ENCODE measurements at places on chromosomes 3 and 15.

DNA sequence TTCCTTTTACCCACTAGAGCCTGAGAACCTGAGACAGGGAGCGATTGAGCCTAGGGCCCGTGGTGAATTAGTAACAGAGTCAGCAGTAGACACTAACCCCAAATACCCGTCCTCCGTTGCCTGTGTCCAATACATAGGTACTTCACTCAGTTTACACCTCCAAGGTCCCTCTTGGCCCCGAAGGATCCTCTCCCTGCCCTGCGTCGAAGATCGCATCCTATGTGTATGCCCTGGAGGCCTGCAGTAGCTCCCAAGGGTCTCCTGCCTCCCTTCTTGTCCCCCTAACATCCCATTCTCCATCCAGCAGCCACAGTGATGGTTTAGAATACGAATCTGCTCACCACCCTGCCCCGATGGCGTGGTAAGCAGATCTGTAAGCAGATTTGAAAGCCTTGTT is 67.0 kb downstream of the ISG20 start:
- no peak for DNase-seq

- DNase-seq: no peak
Measured at GRCh38 chr15:98668566-98669308, 20.4 kb downstream of the IGF1R start.

- no peak for DNase-seq
Measured at GRCh38 chr3:89586256-89586655, 478.8 kb downstream of the EPHA3 start.

DNA sequence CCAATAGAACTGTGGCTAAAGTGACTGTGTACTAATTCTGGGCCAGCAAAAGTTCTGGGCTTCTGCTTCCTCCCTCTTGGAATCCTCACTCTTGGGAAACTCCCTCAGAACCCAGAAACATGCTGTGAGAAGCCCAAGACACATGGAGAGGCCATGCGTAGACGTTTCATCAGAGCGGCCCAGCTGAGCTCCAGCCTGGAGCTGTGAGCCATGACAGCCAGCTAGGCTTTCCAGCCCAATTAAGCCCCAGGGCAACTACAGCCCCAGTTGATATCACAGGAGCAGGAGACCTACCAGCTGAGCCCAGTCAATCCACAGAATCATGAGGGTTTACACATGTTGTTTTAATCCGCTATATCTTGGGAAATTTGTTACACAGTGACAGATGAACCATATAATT is 43.6 kb upstream of the CNOT10 start:
- DNase-seq: no peak

GRCh38 chr3:61667383-61667782 is 106.0 kb downstream of the PTPRG start:
- DNase-seq: no peak

DNA sequence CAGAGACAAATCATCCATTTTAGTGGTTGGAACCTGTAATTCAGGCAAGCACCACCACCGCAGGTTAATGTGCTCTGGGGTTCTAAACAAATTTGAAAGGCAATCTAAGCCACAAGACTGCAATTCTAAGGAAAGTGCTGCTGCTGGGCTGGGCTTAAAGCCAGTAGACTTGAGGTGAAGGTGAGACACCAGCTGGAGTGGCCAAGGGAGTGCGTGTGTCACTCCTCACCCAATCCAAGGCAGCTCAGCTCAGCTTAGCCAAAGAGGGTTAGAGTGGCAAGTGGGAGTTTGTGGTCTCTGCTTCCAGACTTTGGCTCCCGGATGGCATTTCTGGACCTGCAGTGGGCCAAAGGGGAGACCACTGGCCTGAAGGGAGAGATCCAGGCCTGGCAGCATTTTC is 1655.6 kb downstream of the SI start:
- DNase-seq: peak; percentile 75

DNA sequence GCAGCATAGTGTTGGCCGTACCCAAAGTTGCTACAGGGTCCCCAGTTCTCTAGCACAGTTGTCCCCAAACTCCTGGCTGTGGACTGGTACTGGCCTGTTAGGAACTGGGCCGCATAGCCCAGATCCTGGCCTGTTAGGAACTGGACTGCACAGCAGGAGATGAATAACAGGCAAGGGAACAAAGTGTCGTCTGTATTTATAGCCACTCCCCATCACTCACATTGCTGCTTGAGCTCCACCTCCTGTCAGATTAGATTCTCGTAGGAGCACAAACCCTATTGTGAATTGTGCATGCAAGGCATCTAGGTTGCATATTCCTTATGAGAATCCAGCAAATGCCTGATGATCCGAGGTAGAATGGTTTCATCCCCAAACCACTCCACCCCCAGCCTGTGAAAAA is 604.0 kb upstream of the LMCD1 start:
- no peak for DNase-seq

DNA sequence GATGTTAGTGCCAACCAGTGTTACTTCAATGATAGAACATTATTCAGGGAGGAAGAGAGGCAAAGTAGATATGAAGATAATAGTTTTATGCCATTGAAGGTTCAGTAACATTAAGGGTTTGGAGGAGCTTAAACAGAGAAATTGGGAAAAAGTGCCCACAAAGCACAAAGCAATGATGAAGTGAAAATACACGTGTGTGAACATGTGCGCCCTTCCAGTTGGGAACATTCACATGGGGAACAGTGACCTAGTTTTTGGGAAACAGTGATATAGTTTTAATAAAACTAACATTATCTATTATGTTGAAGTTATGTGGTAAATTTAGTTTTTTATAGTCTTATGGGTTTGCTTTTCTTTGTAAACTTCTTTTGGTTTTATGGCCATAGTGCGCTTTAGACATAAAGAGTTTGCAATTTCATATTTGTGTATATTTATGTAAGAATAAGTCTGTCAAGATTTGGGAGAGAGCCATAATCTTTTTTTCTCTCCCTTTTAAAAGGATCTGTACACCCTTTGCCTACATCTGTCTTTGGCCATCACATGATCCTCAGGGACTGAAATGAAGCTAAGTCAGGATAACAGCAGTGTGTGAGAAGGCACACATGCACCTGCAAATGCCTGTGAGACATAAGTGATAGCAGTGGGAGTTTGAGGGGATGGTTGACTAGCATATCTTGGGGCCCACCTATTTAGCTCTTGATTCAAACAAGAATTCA is 450.3 kb upstream of the THRB start:
- DNase-seq: no peak

DNA sequence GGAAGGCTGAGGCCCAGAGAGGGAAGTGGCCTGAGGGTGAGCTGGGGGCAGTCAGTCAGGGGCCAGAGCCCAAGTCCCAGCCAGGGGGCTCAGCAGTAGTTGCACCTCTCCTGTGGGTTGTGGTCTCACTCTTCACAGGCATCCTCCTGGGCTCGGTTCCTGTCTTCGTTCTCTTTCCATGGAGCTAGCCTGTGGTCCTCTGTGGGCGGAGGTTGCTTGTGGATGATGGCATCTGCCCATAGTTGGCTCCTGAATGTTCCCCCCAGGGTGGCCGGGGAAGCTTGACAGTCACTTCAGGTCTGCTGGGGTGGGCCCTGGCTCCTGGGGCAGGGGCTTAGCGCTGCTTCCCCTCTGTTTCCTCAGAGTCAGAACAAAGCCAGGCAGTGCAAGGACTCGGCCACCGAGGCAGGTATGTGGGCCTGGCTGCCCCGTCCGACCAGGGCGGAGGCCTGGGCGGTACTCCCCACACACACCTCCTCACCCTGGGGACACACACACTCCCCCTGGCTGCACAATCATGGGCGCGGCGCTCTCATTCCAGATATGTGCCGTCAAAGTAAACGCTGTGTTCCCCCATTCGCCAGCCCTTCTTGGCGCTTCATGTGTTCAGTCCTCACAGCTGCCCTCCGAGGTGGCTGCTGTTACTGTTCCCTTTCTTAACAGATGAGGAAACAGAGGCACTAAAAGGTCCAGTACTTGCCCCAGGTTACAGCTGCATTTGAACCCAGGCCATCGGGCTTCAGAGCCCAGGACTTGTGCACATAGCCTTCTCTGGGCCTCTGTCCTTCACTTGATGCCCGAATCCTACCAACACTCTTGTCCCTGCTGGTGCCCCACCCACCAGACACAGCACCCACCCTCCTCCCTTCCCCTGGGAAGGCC is 34.5 kb downstream of the PSTPIP1 start:
- DNase-seq: no peak

DNA sequence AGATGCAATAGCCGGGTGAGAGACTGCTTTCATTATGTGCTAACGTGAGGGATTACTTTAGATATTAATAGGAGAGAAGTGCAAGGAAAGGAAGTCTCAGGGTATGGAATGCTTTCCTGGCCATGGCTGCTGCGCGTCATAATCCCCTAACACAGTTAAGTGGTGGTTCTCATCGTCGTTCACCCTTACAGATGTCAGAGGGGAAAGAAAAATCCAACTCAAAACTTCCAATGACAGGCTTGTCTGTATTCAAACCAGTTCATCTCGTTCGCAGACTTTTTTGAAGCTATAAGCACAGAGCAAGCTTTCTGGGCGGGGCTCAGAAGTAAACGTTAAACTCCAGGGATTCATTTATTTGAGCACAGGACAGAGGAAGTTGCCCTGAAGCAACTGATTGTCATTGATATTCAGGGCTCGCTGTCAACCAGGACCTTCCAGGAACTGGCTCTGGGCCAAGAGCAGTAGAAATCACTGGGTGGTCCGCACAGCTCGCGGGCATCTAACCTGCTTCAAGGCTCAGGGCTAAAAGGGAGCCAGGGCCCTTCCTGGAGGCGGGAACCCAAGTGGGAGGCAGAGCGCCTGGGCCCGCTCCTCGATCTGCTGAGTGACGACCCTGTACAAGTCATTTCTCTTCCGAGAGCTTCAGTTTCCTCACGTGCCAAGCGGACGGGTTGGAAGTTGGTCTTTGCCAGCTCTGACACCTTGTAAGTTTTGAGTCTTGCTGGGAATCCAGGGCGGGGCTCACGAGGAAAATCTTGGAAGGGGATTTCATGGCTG is 1.1 kb upstream of the LPP start:
- no peak for DNase-seq

- DNase-seq: no peak
Measured at GRCh38 chr15:59087731-59088130, 17.2 kb upstream of the CCNB2 start.

GRCh38 chr3:117674321-117674720 is 964.7 kb downstream of the TUSC7 start:
- DNase-seq: no peak

DNA sequence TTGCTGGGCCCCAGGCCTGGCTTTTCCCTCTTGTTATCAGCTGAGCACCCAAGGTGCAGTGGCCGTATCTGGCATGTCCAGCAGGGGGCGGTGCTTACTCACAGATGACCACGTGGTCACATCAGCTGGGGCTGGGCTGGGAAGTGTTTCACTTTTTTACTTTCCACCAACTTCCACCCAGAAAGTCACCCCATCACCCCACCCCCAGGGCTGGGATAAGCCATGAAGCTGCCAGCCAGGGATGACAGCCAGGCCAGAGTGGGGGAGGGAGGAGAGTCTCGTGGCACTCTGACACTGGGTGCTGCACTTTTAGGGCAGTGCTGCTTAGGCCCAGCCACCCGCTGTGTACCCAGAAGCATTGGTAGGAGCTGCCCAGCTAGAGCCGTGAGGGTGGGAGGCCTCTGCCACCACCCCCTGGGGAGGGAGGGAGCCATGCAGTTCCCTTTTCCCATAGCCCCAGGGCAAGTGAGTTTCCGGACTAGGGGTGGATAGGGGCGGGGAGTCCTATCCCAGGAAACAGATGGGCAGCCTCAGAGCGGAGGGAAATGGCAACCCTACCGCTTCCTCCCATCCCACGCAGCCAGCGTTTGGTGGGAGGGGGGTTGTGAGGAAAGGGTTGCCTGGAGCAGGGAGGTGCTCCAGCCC is 6.1 kb downstream of the PPCDC start:
- DNase-seq: peak; percentile 92

GRCh38 chr3:74663178-74663577 is 48.7 kb upstream of the CNTN3 start:
- DNase-seq: no peak

GRCh38 chr3:13210221-13210975 is 137.2 kb upstream of the IQSEC1 start:
- DNase-seq: no peak

DNA sequence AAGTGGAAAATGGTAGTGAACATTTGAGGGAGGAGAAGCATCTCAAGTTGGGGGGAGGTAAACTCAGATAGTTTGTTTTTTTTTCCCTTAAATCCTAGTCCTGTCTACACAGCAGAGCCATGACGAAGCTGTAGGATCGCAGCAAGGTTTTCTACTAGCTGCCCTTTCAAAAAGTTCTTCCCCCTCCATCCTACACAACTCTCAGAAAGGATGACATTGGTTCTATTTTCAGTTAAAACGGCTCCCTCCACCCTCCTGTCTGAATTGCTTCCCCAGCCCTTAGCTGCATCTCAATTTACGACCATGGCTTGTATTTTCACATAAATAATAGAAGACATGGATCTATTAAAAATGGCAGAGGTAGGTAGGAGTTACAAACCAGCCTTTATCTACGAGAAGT is 2.2 kb downstream of the HOMER2 start:
- DNase-seq: no peak

- DNase-seq: no peak
Measured at GRCh38 chr3:25903371-25904129, 113.7 kb downstream of the OXSM start.

GRCh38 chr3:59809016-59809415 is 759.2 kb upstream of the CFAP20DC start:
- DNase-seq: no peak

- no peak for DNase-seq
Measured at GRCh38 chr15:88888719-88889118, 6.6 kb downstream of the HAPLN3 start.

DNA sequence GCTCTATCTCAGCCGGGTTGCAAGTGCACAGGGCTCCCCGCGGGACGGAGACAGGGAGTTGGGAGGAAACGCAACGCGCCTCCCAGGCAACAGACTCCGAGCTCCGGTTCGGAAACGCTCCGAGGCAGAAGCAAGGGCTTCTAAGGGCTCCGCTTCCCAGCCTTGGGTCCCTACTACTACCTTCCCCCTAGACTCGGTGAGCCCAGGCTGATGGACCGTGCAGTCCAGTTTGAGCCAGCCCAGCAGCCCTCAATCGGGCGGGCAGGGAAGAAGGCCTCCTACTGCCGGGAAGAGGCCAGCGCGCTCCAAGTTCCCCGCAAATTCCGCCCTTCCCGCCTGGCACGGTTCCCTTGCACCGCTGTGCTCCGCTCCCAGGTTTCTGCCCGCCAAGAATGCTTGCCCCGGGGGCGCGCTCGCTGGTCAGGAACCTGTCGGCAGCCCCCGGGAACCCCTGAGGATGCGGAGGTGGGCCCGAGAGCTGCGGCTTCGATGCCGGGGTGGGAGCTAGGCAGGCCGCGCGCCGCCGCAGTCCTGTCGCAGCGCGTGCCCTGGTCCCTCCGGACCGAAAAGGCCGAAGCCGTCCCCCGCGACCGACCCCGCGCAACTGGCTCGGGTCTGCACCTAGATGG is 728 bp downstream of the TRANK1 start:
- peak; percentile 12 for DNase-seq

GRCh38 chr3:16290007-16290826 is 25.2 kb downstream of the OXNAD1 start:
- peak; percentile 32 for DNase-seq

All from RPMI8226 (cell line).